ENCODE measurements at places on chromosomes 6 and 20. TPM values are rescaled to one million over a fixed set of nuclear protein-coding genes. Genes with fewer than 3 reads are reported as not detected.

- DNase-seq: no peak
Measured at GRCh38 chr6:55636406-55637102, 57.6 kb upstream of the HMGCLL1 start.

DNA sequence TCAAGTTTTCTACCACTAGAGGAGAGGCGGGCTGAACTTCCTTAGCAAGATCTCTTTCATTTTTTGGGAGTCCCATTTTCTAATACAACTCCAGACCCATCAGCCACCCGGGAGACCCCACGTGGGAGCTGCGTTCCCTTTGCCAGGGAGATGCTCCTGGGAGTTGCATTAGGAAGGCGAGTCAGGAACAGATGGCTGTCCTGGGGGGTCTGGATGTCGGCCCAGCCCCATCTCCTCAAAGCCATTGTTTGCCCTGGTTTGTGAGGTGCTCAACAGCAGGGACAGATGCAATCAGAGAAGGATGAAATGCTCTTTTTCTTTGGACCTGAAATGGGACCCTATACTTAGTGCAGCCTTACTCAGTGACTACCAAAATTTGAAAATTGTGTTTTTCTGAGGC lies 39.4 kb downstream of the CARMIL1 start:
- DNase-seq: no peak

GRCh38 chr6:142695016-142695415 lies 250.0 kb downstream of the HIVEP2 start:
- peak; percentile 91 for DNase-seq

GRCh38 chr6:98272060-98272459 lies 562.3 kb upstream of the POU3F2 start:
- DNase-seq: no peak

GRCh38 chr20:21523895-21524294 lies 10.0 kb upstream of the NKX2-2 start:
- no peak for DNase-seq

DNA sequence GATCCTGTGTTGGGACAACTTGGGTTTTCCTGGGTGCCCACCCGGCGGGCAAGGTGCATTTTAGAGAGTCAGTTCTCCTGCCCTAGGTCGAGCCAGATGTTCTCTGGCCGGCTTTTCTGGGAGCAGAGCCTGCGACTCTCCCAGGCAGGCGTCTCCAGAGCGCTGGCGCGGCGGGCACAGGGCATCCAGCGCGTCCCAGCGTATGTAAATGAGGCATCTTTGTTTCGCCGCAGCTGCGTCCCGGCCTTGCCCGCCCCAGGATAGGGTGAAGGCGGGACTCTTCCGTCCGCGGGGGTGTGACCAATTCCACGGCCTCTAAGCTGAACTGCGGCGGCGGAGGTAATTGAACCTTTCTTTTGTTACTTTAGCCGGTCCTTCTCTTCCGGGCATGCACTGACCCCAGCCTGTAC lies 9.1 kb downstream of the GRIK2 start:
- no peak for DNase-seq

DNA sequence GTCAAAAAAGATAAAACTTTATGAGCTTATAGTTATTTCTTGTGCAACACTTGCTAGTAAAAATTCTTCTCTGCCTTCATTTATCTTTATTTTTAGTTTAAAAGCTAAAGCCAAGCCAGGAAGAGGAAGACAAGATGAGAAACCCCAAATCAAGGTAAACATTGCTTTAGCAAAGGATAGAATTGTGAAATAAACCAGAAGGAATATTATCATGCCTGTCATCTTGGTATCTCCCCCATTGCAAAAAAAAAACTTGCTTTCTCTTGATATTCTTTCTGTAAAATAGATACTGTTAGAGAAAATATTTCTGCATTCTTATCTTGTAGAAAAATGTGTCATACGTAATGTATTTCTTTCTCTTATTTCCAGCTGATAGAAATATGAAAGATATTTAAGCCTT lies 432.8 kb downstream of the GJA1 start:
- DNase-seq: no peak

DNA sequence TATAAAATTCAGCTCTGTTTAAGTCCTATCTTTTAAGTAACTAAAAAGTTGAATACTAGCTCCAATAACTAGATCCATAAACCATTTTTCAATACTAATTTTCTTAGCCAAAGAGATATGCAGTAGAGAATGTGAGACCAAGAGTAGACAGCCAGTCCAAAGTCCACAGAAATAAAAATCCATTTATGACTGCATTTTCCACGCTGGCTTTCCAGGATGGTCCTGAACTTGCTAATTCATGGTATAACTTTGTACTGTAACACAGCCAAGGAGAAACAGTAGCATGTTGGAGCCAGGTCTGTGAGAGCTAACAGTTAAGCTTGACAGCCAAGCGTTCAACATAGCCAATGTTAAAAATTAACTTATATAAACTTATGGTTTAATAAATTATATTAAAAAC lies 156.2 kb downstream of the GMPR start:
- DNase-seq: no peak

DNA sequence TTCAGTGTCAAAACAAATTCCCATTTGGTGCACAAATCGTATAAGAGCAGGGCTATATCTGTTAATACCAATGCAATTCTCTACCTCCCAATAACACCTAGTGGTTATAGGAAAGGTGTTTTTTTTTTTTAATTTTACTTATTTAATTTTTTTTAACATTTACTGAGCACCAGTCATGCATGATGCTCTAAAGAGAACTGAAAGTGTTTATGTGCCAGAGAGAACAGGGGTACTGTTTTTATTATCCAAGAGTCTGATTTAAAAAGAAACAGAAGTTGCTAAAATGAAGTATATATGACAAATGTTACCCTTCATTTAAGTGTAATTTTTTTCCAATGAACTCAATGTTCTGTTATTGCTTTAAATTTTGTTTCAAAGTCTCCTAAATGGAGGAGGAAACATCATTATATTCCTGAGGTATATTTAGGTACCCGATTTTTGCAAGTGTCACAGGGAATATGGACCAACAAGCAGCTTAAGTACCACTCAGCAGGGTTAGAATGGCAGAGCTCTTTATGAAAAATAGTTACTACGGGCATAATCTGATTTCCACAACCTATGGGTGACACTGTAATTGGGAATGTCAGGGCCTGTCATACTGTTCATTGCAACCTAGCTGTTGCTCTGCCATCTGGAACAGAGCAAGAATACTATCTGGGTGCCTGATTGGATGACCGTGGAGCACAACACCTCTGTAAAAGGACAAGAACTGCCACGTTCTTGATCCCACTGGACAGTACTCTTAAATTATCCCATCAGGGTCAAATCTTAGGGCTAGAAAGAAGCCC lies 195.4 kb downstream of the KHDRBS2 start:
- DNase-seq: no peak

DNA sequence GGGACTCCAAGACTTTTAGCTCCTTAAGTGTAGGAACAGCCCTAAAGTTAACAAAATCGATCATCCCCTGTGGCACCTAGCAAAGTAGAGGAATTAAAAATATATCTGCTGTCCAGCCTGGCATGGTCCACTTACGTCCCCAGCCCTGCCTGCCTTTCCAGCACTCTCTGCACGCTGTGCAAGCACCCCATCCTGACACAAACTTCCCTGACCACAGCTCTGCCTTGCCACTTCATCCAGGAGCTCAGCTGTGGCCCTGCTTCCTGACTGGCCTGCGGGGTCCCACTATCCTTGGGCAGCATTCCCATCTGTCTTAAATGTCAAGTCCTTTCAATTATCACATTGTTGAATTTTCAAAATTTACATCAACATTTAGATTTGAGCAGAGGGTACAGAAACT lies 39.0 kb downstream of the BLOC1S5 start:
- no peak for DNase-seq

DNA sequence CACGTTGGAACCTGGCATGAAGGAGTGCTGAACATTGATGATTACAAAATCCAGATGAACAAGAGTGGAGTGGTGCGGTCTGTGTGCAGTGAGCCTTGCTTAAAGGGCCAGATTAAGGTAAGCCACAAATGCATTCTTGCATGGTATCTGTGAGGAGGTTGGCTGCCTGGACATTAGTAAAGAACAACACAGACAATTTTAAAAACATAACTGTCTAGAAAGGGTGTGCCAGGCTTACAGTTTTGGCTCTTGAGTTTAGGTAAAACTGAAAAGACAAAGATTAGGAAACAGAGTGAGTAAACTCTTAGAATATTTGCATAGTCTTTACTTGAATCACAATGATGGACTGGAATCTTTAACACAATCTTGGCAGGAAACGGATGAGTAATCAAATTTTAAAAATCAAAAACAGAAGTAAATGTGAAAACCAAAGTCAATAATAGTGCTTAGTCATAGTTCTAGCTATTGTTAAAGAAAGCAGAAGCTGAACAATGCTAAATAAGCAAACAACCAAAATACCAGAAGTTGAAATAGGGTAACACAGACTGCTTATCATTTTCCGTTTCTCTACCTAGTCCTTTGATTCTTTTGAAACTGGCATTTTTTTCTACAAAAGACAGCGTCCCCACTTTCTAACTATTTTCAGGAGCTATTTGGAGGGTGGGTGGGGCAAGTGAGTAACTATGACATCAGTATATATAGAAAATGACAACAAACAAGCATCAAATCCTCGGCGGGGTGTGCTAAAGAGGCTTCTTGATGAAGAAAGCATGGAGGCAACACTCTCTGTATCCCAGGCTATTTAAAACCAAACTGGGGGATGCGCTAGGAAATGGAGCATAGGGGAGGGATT lies 185.8 kb upstream of the RAB32 start:
- no peak for DNase-seq

DNA sequence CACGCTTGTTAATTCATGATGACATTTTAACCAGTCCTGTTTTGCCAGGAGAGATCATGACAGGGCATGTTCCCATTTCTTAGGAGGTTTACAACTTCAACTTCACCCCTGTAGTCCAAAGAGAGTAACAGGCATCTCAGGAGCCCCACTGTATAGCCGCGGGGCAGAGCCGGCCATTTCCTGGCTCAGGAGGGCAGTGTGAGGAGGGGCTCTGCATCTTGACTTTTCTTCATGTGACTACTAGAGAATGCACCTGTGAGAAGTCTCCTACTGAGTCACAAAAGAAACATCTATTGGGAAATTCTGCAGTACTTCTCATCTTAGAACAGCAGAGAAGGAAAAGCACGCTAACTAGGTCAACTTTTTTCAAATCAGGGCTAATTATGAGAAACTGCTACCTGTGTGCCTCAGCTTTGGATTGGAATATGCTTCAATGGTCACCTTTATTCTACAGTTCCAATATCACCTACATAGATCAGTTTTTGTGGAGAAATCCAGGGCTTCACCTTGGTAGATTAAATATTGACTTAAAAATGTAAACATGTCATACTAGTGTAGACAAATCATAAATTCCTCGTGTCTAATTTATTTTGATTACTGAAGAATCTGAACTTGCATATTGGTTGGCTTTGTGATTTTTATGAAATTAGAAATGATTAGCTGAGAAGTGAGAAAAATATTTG lies 28.6 kb upstream of the SIM1 start:
- no peak for DNase-seq

ADAT2 gene
- polyA plus RNA-seq: not detected

C6orf52 gene
- polyA plus RNA-seq: not detected

CCM2L gene
- not detected for polyA plus RNA-seq

SLC13A3 gene
- polyA plus RNA-seq: 2.8 TPM

ALDH8A1 gene
- polyA plus RNA-seq: 2.6 TPM

Data from muscle of arm (tissue), 14 donors.